Stimulated activated CD8-positive, alpha-beta memory T cell treated with anti-CD3 and anti-CD28 coated beads, Interleukin-7, amount 100 ng/mL, for 1 hour (primary cell): ENCODE measurements at places on chromosomes 3 and 15.

DNA sequence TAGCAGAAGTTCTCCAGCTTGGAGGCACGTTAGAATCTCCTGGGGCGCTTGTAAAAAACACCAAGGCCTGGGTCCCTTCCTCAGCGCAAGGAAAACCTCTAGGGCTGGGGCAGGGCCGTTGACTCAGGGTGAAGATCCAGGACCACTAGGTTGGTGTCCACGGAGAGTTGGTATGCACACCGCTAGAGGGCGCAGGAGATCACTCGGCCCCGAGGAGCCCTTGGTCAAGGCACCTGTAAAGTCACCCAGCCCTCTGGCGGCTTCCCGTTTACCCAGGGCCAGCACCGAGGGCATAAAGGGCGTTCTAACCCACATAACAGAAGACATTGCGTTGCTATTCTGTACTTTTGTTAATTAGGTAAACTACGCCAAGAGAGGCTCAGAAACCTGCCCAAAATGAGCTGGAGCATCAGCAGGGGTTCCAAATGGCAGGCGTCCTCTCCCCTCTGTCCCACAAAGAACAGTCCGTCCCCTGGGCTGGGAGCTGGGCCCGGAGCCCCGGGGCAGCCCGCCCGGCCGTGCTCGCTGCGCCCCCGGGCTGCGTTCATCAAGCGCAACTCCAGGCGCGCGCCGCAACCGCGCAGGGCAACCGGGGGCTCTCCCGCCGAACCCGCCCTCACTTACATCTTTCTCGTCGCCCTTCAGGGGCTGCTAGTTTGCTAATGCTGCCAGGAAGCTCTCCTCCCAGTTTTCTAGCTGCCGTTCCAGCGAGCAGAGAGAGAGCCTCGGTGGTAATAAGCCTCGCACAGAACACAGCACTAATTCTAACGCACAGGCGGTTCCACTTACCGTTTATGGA, 332.1 kb downstream of the ARRDC4 start:
- DNase-seq: no peak

- DNase-seq: no peak
These were observed 578.0 kb downstream of the UNC13C start for GRCh38 chr15:54556231-54556630.

- DNase-seq: no peak
These were observed 3.5 kb downstream of the SPINT1 start for GRCh38 chr15:40847223-40847961.

- DNase-seq: no peak
These were observed 82.1 kb downstream of the MYO1E start for GRCh38 chr15:59290295-59291212.

GRCh38 chr3:43102773-43103480, 3.0 kb downstream of the POMGNT2 start:
- DNase-seq: no peak

- DNase-seq: no peak
These were observed 56.4 kb upstream of the ETV5 start for GRCh38 chr3:186165331-186165730.

GRCh38 chr3:107810171-107811071, 280.4 kb downstream of the CD47 start:
- no peak for DNase-seq

- DNase-seq: no peak
These were observed 321.8 kb upstream of the MME start for GRCh38 chr3:154758109-154758868.
